Activated CD8-positive, alpha-beta memory T cell treated with anti-CD3 and anti-CD28 coated beads for 24 hours (primary cell): ENCODE measurements at places on chromosomes 12 and 14.

DNA sequence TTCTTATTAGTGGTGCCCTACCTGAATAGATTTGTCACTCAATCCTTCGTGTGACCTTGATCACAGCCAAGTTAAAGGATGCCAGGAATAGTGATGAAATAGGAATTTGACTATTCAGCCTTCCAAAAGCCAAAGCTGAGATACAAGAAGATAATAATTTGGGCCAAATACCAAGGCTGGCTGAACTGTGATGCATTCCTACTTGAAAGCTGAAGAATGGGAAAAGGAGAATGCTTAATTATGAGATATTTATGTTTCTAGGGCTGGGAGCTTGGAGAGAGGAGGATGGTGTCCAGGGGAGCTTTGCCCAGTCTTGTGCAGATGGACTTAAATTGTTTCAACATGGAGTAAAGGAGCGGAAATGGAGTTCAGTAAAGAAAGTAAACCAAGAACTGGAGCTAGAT is 5.2 kb downstream of the RNASE7 start:
- DNase-seq, result no peak

DNA sequence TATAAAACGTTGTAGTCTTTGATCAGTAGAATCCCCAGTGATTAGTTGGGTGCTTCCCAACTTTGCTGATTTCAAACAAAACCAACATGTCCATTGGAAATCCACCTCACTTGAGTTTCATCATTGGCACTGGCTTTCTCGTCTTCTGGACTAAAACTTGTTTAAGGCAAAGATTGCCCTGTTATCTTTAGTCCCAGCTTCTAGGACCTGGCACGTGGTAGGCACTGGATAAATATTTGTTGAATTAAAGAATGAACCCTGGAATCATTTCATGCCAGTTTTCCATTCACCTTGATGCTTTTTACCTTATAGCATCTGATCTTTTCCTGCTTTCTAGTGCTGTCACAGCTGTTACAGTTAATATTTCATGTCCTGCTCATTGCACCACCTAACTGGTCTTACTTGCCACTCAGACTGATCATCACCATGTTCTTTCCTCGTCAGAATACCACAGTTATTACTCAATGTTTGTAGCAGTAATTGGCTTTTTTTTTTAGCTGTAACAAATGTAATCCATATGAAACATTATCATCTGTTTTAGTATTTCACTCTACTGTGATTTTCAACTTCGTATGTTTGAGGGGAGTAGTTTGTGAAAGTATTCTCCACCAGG is 7.3 kb upstream of the C12orf50 start:
- no peak for DNase-seq

GRCh38 chr12:117427211-117427610 is 65.8 kb upstream of the NOS1 start:
- no peak for DNase-seq

GRCh38 chr12:115802767-115803166 is 474.7 kb downstream of the MED13L start:
- no peak for DNase-seq

- no peak for DNase-seq
Observed at GRCh38 chr12:13627536-13627935, 353.9 kb downstream of the GRIN2B start.

DNA sequence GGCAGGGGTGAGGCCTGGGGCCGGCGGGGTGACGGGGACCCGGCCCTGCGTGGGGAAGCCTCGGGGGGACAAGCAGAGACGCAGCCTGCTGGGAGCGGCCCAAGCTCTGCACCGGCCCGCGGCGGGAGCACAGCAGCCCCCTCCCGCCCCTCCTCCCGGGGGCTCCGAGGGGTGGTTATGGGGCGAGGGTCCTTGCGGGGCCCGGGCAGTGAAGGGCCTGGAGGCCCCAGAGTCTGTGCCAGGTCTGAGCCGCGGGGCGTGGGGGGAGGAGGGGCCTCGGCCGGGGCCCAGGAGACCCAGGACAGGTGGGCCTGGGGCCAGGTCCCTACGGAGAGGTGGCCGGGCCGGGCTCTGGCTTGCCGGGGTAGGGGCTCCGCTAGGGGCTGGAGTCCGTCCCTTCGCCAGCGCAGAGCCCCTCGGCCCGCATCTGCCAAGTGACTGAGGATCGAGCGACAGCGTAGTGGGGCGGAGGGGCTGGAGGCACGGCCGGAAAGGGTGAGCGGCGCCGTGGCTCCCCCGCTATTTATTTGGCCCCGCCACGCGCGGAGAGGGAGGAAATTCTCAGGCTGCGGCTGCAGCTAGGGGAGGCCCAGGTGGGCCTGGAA is 495 bp downstream of the TMEM121 start:
- DNase-seq, result no peak

- peak; percentile 87 for DNase-seq
Observed at GRCh38 chr12:108616941-108617858, 16.5 kb downstream of the SELPLG start.

- DNase-seq, result no peak
Observed at GRCh38 chr12:54749191-54749818, 101.1 kb upstream of the DCD start.

DNA sequence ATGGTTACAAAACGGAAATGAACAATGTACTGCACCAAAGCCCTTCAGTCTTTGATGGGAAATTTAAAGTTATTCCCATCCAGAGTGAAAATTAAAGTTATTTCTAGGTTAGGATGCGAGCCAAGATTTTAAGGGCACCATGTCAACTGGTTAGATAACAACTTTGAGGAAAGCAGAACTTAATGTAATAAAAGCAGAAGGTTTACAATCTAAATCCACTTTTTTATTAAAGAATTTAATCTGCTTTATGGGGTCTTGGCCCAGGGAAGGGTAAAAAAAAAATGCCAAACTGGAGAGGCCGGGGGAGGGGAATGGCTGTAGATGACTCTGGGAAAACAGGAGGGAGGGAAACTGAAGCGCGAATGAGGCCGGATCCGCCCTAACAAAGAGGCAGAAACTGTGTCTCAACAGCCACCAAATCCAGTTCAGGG is 108.2 kb upstream of the ATF7IP start:
- no peak for DNase-seq

GRCh38 chr14:104222396-104223036 is 84.1 kb downstream of the KIF26A start:
- DNase-seq, result no peak

GRCh38 chr12:92028441-92028709 is 117.3 kb downstream of the BTG1 start:
- no peak for DNase-seq

DNA sequence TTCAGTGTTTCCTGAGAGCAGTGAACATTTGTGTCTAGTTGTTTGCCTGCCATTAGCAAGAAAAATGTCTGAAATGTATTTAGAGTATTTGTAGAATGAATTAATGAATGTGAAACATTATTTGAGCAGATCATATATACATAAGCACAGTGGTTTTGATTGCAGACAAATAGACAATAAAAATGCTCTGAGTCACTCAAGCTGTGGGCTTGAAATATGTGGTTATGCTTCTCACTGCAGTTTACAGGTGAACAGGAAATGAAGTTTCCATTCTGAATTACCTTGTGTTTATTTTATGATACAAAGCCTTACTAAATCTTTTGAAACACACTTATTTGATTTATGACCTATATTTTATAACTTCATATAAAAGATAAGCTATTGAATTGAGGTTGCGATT is 827.7 kb downstream of the TMTC2 start:
- no peak for DNase-seq

- DNase-seq, result no peak
Observed at GRCh38 chr14:101008196-101008595, 104.7 kb upstream of the RTL1 start.

DNA sequence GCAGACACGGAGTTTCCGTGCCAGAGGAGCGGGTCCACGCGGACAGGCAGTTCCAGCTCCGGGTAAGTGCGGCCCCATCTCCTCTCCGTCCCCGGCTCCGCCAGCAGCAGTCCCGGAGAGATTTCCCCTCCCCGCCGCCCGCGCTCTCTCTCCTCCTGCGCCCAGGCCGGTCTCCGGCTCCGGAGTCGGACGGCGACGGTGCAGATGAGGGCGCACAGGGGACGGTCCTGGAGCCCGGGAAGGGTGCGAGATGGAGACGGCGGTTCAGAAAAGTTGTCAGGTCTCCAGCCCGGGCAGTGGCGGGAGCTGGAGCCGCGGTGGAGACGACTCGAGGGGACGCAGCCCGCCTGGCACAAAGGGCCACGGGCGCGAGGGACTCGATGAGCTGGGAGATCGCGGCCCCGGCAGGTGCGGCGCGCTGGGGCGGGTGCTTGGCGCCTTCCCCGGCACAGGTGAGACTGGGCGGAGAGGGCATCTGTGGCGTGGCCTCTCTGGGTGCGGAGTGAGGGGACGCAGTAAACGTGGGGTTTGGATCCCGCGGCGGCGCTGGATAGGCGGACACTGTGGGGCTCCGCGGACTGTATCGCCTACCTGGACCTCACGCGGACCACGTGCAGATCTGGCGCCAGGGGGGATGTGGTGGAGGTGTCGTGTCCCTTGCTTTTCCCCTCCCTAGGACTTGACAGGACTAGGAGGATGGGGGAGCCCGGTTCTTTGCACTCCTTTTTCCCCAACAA is 1540.3 kb upstream of the TMEM132C start:
- no peak for DNase-seq

- no peak for DNase-seq
Observed at GRCh38 chr14:100788517-100788916, 37.4 kb upstream of the MEG3 start.

- DNase-seq, result no peak
Observed at GRCh38 chr14:45664668-45665356, 411.8 kb upstream of the MIS18BP1 start.

GRCh38 chr12:22588817-22589216 is 36.2 kb upstream of the ETNK1 start:
- DNase-seq, result no peak

- no peak for DNase-seq
Observed at GRCh38 chr12:114658002-114658441, 26.0 kb downstream of the TBX3 start.

- no peak for DNase-seq
Observed at GRCh38 chr14:93109572-93110481, 5.9 kb downstream of the ITPK1 start.

- no peak for DNase-seq
Observed at GRCh38 chr14:52977798-52978197, 26.9 kb upstream of the FERMT2 start.

GRCh38 chr12:109020796-109021380 is at the start of gene SVOP:
TSS of gene SVOP (minus strand) at chr12:109021068. CDS start at chr12:109020868, 200 bp downstream.
- DNase-seq, result peak; percentile 61

DNA sequence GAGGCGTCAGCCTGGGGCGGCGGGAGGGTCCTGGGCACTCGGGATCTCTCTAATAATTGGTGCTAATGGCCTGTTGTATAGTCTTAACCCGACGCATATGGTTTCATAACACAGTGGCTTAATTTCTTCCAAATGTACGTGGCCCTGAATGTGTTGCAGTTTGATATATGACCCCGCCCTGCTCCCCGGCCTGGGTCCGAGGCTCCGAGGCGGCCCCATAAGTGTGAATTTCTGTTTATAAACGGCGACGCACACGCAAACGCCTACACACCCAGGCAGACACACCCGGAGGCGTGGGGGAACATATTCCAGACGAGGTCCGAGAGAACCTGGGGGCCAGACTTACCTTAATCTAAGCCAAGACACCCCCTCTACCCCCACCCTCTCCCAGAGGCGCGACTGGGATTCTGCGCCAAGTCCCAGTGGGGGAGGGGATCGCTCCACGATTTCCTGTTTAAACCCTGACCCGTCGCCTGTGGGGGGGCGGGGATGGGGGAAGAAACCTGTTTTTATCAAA is 9.7 kb upstream of the HOXC6 start:
- no peak for DNase-seq

GRCh38 chr14:91021115-91021514 is 39.3 kb downstream of the RPS6KA5 start:
- DNase-seq, result no peak

DNA sequence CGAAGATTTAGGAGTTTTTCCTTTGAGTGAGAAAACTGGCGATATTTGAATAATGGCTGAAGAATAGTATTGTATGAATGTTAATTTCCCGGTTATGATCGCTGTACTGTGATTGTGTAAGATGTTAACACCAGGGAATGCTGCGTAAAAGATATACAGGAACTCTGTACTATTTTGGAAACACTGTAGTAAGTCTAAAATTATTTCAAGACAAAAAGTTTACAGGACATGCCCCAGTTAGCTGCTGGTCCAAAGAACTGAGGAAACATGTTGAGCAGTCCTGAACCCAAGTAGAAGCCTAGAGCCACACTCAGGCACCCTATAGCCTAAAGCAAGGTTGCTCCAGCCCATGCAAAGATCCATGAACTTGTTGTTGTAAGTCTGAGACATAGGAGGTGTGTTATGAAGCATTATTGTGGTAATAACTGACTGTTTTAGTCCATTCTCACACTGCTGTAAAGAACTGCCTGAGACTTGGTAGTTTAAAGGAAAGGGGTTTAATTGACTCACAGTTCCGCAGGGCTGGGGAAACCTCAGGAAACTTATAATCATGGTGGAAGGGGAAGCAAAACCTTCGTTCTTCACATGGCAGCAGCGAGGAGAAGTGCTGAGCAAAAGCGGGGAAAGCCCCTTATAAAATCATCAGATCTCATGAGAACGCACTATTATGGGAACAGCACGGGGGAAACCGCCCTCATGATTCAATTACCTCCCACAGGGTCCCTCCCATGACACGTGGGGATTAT is 99.8 kb upstream of the RESF1 start:
- DNase-seq, result no peak

GRCh38 chr12:60100160-60100559 is 504.3 kb downstream of the SLC16A7 start:
- no peak for DNase-seq

DNA sequence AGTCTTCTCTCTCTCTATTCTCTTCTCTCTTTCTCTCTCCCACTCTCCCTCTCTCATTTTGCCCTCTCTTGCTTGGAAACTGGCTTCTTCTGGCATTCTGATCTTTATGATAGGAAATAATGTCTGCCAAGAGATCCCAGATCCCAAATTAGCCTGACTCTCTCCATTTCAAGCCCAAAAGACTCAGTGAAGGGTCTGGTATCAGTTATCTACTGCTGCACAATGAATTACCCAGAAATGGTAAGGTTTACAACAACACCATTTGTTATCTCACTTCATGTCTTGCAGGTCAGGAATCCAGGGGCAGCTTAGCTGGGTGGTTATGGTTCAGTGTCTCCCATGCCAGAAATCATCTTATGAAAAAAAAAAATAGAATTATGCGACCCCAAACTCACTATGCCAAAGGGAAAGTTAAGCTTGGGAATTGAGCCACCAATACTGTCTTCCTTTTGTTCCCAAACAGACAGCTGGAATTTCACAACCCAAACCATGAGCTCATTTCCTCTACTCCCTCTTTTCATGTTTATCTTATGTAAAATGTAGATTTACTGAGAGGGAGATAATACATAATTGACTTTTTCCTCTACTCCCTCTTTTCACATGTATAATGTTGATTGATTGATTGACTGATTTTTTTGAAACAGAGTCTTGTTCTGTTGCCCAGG is 67.8 kb upstream of the FICD start:
- no peak for DNase-seq

- DNase-seq, result no peak
Observed at GRCh38 chr14:29035134-29035533, 268.5 kb downstream of the FOXG1 start.

GRCh38 chr14:94462763-94463572 is 10.4 kb upstream of the SERPINA11 start:
- peak; percentile 21 for DNase-seq

GRCh38 chr12:89140602-89141238 is 211.6 kb downstream of the DUSP6 start:
- DNase-seq, result no peak
